ENCODE measurements at places on chromosomes 4 and X.
A peak's percentile ranks its signal among the peaks of the same experiment; 100 is the strongest.

DNA sequence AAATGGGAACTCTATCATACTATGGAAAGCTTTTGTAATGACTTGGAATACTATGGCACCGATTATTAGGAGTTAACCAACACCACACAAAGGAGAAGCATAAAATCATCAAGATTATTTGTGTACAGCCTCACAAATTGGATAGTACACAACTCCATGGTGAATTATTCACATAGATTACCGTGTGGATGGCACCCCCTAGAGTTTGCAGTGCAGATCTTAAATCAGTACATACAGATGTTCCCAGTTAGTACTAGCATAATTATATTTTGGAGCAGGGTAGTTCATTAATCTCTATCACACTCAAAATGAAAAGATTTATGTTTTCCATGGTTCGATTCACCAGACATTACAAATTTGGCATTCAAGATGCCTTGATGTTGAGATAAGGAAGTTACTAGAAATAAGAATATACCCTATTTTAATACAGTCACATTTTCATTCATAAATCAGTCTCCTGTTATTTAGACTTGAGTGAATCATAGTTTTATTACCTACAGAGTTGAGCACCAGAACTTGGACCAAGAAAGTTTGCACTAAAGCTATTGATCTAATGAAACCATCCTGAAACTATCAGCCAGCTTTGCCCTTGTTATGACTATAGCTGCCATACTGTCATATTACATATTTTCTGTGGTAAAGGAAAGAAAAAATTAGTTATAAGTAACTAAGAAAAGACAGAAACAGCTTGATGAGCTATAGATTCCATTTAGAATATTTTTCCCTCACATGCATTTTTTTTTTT, 531.8 kb downstream of the GLUD2 start:
- no peak for DNase-seq

GRCh38 chrX:154374313-154375155, at the start of gene FLNA:
Gene FLNA, minus strand, starts transcription at chrX:154374634. Its CDS starts 3,389 bp downstream, at chrX:154371245.
- DNase-seq, result no peak

DNA sequence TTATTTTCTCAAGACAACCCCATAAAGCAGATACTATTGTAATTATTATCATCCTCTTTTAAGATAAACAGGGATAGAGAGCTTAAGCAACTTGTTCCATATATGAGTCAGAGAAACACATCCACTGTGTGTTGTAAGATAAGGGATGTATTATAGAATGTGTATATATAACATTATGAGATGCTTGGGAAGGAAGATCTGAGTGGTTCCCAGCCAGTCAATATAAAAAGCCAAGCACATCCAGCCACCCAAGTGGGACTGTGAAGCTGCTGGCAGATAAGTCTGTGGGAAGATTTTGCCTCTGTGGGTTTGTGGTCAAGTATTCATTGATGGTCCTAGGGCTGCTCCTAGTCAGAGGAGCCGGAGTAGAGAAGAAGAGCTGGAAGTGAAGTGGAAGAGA, 16.5 kb upstream of the BMPR1B start:
- no peak for DNase-seq

DNA sequence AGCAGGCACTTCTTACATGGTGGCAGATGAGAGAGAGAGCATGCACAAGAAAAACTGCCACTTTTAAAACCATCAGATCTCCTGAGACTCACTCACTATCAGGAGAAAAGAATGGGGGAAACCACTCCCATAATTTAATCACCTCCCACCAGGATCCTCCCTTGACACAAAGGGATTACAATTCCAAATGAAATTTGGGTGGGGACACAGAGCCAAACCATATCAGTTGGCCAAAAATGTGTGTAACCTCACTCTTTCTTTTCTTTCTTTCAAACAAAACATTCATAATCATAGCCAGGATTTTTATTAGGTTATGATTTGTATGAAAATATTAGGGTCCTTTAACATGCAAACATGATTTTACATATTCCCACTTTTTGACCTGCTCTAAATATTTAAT, 222.1 kb downstream of the PCDH18 start:
- no peak for DNase-seq

DNA sequence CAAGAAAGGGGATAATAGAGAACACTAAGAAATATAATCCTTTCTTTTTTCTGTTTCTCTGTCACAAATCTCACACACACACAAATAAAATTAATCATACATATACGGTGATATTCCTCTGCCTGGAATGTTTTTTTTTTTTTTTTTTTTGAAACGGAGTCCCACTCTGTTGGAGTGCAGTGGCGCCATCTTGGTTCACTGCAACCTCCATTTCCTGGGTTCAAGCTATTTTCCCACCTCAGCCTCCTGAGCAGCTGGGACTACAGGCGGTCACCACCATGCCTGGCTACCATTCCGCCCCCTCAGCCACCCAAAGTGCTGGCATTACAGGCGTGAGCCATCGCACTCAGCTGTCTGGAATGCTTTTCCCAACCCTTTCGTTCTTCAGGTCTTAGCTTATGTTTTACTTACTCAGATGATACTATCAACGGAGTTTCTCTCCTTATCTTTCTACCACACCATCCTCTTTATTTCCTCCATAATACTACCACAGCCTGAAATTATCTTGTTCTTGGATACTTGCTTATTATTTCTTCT, 69.3 kb downstream of the ANKRD17 start:
- DNase-seq, result no peak

GRCh38 chr4:77636902-77637301, 31.3 kb downstream of the CXCL13 start:
- no peak for DNase-seq

DNA sequence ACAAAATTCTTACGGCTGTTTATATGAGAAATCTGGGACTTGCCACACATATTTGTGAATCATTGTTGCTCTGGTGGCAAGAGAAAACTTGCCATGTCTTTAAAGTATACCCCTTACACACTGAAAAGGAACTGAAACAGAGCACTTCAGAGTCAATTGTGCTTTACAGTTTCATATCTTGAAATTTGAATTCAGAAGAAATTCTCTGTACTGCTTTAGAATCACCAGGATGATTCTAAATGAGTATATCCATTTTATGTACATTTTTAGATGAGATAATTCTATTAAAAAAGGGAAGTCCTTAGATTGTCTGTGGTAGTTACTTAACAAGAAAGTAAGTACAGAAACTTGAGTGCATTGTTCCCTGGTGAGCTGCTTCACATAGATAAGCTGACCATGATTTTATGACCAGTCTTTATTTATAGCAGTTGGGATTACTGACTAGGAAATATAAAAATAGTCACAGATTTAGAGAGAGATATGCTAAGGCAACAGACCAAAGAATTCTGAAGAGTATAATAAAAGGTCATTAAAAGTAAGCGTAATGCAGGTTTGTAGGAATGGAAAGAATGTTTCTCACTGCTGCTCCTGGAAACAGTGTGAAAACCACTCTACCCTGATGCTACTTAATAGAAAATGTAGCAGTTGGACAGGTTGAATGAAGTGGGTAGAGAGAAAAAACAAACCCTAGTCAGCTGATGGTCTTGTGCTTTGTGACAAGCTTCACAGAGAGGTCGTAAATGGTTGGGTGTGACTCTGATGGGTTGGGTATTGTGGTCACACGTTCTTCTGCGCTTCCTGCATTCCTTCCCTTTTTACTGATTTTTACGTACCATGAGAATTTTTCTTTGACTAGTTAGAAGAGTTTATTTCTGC, 41.0 kb downstream of the FNIP2 start:
- DNase-seq, result no peak

- DNase-seq, result no peak
Measured at GRCh38 chrX:132375941-132376340, 112.9 kb downstream of the MBNL3 start.

GRCh38 chrX:39249999-39250398, 448.7 kb downstream of the MID1IP1 start:
- no peak for DNase-seq

DNA sequence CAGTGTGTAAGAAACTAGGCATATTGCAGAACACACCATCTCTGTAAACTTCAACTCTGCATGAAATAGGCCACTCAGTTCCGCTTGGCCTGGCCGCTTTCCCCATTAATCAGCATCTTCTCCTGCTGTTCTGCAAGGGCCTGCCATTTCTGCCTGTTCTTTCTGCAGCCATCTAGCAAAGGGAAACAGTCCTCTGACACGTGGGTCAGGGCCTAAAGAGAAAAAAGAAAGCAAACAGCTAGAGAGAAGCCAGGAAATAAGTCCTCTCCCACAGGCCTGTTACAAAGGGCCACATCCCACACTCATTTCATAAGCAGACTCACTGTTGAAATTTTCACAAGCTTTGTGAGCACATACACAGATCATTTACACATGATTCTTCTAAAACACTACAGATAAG, 130.1 kb downstream of the PDE5A start:
- DNase-seq, result no peak

- DNase-seq, result no peak
Measured at GRCh38 chrX:70096052-70096451, 33.8 kb downstream of the OTUD6A start.

GRCh38 chr4:115780835-115781234, 667.4 kb upstream of the NDST4 start:
- DNase-seq, result no peak

- DNase-seq, result peak; percentile 5
Measured at GRCh38 chr4:149980941-149981340, 97.3 kb upstream of the DCLK2 start.

GRCh38 chr4:81380437-81380836, 91.3 kb downstream of the RASGEF1B start:
- DNase-seq, result no peak

DNA sequence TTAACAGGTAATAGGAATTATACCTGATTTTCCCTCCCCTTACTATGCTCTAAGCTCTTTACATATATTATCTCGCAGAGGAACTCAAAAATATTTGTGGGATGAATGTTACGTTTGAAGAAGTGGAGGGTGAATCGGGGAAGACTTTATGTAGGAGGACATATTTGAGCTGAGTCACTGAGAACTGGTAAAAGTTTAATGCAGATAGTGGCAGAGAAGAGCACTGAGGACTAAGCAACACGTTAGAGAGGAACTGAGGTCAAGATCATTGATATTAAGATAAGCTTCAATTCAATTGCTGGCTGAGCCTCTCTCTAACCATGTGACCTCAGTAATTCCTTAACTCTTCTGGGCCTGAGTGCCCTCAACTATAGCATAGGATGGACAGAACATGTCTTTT, 26.4 kb upstream of the ELOVL6 start:
- no peak for DNase-seq

GRCh38 chr4:147717878-147718277, 14.0 kb upstream of the ARHGAP10 start:
- no peak for DNase-seq

DNA sequence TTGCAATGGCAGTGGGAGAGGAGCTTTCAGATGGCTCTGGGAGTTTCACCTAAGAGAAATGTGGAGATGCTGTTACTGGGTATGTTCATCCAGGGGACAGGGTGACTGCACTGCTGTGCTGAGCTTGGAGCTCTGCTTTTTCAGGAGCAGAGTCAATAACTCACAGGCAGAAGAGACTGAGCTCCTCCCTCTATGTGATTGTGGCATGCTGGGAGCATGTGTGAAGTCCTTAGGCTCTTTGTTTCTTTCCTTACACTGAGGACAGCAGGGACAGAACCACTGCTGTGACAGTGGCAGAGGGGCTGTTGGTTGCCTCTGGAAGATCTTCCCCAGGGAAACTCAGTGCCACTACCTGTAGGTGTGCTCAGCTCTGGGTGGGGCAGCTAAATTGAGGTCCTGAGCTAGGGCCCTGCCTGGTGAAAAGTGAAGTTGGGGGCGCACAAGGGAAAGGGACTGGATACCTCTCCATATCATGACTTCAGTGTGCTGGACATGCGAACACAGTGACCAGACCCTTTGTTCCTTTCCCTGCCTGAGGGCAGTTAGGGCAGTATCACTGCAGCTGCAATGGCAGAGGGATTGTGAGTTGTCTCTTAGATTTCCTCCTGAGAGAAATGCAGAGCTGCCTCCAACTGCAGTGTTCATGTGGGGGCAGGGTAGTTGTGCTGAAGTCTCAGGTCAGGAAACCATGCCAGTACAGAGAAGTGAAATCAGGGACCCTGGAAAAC, 156.7 kb downstream of the TENT5D start:
- DNase-seq, result no peak

GRCh38 chrX:87003031-87003430, 514.6 kb upstream of the KLHL4 start:
- no peak for DNase-seq

DNA sequence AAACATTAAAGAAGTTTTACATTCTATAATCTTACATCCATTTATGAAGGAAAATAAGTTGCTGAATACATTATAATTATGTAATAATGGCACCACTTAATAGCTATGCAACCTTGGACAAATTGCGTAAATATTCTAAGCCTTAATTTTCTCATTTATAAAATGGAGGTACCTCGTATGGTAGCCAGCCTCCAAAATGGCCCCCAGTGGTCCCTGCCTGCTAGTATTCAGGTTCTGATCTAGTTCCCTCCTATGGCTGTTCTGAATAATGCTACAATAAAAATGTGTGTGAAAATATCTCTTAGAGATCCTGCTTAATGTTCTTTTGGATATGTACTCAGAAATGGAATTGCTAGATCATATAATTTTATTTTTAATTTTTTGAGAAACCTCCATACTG, 11.0 kb upstream of the NKX3-2 start:
- DNase-seq, result no peak

GRCh38 chrX:53251307-53251706, 26.3 kb upstream of the KDM5C start:
- no peak for DNase-seq

DNA sequence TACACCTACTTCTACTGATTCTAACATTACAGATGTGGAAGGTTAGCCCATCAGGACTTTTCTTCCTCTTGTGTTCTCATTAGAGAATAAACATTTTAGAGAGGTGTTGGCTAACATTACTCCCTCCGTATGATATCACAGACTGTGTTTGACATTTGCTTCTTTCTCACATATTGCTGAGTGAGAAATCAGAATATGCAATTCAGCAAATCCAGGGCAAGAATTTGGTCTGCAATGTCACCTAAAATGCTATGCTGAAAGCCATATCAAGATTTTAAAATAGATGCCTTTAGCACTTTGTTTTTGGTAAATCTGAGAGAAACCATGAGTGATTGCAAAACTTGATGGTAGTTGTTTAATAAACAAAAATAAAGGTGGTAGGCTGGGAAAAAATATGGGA, 319.1 kb downstream of the C4orf33 start:
- DNase-seq, result no peak

DNA sequence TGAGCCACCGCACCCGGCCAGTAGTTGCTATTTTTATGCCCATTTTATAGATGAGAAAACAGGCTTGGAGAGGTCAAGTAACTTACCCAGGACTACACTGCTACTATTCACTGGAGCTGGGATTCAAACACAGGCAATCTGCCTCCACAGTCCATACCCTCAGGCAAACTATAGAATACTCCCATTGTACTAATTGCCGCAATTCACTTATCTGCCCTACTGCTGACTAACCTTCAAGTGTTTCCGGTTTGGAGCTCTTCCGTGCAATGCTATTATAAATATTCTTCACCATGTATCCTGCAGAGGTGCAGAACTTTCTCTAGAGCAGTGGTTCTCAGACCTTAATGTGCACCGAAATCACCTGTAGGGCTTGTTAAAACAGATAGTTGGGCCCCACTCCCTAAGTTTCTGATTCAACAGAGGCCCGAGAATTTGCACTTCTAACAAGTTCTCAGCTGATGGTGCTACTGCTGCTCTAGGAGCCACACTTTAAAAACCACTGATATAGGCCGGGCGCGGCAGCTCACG, 1.9 kb upstream of the G3BP2 start:
- no peak for DNase-seq

- DNase-seq, result no peak
Measured at GRCh38 chr4:88722276-88722780, 24.7 kb upstream of the NAP1L5 start.

- DNase-seq, result no peak
Measured at GRCh38 chr4:3009422-3009821, 46.1 kb downstream of the GRK4 start.
